ENCODE measurements at places on chromosomes 2 and 18.

DNA sequence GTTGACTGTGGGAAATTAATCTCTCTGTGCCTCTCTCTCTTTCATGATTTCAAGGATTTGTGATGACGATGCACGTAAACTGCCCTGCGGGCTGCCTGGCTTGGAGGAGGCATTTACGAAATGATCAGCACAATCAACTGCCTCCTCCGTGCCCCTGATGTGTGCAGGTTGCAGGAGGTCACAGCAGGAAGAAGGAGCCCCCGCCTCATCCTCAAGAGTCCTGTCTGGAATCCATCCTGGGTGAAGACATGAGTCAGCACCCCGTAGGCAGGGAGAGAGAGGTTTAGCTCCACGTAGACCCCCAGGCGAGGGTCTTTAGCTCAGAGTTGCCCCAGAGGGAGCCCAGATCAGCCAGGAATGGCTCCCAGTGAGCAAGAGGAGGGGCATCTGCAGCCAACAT, 17.1 kb upstream of the TEX51 start:
- no peak for DNase-seq

- DNase-seq, result no peak
Observed at GRCh38 chr2:71125506-71126294, 4.3 kb downstream of the MCEE start.

DNA sequence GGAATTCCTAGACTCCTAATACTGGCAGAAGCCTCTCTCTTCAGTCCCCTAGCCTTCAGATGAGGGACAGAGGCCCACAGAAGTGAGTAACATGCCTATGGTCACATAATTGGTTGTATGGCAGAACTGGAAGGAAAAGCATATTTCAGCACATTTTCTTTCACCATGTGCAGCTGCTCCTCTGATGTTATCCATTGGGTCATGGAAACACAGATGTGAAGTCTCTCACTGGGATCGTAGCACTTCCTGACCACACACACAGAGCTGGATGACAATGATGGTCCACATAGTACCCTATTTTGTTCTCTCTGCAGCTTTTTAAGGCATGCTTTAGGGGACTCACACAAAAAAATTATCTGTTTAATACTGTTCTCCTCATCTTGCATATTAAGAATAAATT, 24.5 kb downstream of the MYO3B start:
- DNase-seq, result peak; percentile 52

DNA sequence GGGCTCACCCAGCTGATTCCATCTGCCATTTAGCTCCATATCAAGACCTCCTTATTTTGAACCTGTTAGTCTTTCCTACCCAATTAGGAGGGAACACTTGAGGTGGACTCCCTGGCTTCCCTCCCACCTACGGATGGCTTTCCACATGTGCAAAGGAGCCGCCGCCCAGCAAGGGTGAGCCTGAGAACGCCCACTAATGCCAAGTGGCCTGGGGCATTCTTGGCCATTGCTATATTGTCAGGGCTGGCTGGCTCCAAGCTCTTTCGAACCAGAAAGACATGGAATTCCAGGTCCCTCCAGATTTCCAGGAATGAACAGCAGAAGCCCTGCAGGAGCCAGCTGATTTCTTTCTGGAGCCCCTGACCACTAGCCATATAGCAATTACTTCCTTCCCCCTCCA, 196.2 kb downstream of the SMAD7 start:
- DNase-seq, result no peak

DNA sequence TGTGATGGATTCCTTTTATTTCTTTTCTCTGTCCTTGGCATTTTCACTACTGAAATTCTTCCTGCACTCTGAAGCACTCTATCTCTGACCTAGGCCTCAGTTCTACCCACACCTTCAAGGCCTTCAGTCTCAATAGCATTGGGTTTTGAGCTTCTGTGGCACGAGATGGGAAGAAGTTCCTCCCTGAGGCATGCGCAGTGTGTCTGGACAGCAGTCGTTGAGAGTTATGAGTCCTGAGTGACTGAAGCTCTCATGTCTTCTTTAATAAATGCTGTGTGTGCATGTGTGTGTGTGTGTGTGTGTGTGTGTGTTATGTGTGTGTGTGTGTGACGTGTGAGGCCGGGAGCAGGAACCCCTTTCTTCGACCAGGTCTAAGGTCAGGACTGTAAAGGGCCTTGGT, 95.8 kb upstream of the DAPL1 start:
- DNase-seq, result no peak

DNA sequence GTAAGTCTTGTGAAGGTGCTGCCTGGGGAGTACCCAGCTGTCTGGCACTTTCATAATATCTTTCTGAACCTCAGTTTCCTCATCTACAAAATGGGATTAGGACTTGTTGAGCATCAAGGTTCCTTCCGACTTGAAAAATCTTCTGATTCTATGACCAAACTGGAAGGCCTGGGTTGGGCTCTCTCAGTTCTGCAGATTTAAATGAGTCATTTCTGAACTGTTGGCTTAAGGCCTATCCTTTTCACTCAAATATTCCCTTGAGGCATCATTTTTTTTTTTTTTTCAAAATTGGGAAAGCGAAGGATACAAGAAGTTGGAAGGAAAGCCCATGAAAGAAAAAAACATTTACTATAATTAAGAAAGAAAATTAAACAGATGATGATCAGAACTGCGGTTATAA, 40.8 kb upstream of the CYP1B1 start:
- no peak for DNase-seq

- DNase-seq, result no peak
Observed at GRCh38 chr2:118048401-118048800, 34.5 kb upstream of the CCDC93 start.

GRCh38 chr2:146615778-146616177, 1229.1 kb upstream of the ACVR2A start:
- no peak for DNase-seq

DNA sequence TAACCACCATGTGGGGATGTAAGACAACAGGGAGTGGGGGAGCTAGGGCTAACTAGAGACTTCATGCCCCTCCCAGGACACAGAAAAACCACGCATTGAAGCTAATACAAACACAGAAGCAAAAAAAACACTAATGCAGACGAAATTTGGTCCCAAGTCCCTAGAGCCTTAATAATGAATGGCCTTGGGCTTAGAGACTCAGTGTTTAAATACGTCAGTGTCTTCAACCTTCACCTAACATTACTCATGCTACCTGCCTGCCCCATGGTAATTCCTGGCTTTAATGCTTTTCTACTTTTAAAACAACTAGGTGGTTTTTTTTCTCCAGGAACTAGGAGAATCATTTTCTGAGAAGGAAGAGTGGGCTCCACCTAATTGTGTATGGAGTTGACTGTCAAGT, 64.1 kb upstream of the ITSN2 start:
- DNase-seq, result no peak

DNA sequence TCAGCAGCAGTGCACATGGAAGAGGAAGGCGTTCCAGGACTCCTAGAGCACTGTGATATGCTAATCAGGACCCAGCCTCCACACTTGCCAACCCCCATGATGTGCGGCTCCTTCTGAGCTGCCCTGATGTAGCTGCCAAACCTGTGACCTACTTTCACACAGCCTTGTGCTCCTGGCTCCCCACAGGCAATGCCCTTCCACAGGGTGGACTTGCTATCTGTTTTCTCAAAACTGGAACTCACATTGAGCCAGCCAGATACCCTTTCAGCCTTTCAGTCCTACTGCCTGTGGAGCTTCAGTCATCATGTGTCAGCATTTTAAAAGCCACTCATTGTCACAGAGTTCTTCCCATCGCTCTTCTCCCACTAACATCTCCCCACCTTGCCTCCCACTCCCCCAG, 181.6 kb downstream of the AFF3 start:
- DNase-seq, result no peak

DNA sequence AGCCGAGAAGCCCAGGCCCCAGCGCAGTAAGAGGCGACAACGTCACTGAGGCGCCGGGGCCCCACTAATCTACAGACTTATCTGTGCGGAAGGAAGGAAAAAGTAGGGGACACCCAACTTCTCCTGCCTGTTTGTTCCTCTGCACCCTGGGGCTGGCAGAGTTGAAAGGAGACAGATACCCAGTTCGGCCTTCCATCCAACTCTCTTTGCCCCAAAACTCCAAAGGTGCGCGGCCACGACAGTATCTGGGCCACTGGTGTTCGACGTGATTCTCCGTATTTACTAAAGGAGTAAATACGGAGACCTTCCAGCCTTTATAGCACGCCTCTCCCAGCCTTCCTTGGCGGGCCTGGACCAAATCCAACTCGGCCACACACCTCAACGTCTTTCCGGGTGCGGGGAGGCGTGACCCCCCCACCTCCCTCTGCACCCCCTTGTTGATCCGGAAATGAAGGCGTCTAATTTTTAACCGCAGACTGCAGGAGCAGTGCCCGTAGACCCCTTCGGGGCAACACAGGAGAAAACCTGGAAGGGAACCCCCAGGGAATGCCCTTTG, 1.6 kb downstream of the SMAD7 start:
- DNase-seq, result no peak

DNA sequence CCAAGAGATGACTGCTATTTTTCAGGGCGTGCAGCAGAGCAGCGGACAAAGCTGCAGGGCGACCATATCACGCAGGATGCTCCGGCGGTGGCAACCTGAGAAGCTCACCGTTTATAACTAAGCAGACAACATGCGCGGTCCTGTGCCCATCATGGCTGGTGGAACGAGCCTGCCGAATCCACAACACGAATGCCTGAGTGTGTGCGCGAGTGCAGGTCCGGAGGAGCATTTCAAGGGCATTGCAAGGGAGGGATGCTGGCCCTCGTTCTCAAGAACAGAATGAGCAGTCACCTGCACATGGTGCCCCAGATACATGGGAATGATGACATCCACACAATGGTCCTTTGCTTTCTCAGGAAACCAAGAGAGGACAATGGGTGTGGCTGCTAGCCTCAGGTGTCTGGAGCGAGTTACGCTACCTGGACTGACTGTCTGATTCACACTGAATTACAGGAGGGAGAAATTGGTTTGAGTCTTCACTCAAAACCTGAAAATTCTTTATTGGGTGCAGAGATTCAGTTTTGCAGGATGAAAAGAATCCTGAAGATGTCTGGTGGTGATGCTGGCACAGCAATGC, 39.8 kb downstream of the TBC1D8 start:
- DNase-seq, result no peak

DNA sequence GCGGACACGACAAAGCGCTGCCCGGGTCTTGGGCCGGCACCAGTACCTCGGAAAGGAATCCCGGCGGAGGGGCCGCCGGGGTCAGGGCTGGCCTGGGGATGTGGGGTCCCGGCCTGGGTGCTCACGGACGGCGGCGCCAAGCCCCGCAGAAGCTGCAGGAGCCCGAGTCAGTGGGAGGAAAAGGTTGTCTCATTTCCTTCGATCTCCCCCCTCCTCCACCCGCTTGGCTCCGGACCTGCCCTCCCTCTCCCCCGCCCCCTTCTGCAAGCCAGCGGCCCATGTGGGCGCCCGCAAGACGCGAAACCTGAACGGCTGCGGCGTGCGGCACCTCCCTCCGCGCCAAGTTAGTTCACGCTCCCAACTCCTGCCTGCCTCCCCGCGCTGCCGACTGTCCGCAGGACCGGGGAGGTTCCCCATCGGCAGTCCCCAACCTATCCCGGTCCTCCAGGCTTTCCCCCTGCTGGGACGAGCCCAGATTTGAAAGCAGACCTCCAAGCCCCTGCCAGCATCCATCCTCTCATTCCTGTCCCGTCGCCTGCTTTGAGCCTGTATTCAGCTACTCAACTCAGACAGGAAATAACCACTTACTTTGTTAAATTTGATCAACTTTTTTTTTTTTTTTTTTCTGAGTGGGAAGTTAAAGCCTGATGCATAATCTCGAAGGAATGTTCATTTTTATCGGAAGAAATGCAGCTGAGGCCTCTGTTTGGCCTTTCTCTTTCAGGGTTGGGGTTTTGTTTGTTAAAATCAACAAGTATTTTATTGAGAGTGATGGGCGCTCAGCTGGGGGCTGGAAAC, at the start of gene EVA1A:
EVA1A (minus strand) TSS at position 172 of the 798 bp plus-strand sequence. CDS start 42,799 bp downstream, outside the sequence.
- DNase-seq, result peak; percentile 75

- no peak for DNase-seq
Observed at GRCh38 chr2:217058791-217059755, 199.2 kb upstream of the TNP1 start.

DNA sequence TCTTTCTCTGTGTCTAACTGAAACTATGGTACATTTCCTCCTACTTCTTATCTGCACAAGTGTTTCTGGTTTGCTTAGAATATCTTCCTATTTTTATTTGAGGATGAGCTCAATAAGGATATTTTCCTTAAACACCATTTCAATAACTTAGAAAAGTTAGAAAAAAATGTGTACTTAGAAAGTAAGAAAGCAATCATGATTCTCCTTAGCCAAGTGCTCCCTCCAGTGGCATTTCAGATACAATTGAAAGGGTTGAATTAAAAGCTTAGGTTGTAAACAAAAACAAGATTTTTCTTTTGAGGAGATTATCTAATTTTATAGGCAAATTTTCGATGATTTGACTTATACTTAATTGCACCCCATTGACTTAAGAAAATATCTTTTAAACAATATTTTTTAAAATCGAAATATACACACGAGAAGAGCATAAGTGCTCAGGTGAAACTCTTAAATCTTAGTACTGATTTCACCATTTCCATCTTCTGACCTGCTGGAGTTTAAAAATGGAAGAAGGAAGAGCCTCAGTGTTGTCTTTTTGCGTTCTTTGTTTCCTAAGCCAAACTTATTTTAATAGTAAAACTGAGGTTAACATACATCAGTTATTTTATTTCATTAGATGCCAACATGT, 26.9 kb downstream of the C18orf63 start:
- peak; percentile 64 for DNase-seq

GRCh38 chr2:111135910-111136297, 15.2 kb downstream of the BCL2L11 start:
- DNase-seq, result no peak

- no peak for DNase-seq
Observed at GRCh38 chr18:65632236-65632635, 118.6 kb upstream of the CDH7 start.

GRCh38 chr2:100592226-100592625, 29.4 kb downstream of the PDCL3 start:
- no peak for DNase-seq

Measured in hindlimb muscle (tissue), 1 donor.